ENCODE measurements at places on chromosomes 5 and 9.
A peak's percentile ranks its signal among the peaks of the same experiment; 100 is the strongest.

DNA sequence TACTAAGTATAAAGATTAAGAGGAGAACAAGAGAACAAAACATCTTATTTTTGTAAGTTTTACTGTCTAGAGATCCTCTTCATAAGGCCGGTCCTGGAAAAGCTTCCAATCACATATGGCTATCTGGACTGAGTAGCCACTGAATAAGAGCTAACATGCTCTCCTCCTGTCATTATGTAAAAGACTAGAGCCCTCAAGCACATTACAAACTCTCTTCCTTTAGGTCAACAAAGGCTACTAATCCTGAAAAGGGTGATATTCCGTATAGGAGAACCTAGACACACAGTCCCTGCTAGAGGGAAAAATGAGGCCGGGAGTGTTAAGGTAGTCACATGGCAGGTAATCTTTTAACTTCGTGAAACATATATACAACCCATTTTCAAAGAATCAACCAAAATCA, 665.6 kb downstream of the EFNA5 start:
- no peak for DNase-seq

- no peak for DNase-seq
Observed at GRCh38 chr9:125304273-125304672, 42.6 kb downstream of the GAPVD1 start.

GRCh38 chr5:111225926-111226325, 1.7 kb downstream of the CAMK4 start:
- peak; percentile 50 for DNase-seq

GRCh38 chr5:132487095-132487428, 3.5 kb downstream of the IRF1 start:
- peak; percentile 2 for DNase-seq

DNA sequence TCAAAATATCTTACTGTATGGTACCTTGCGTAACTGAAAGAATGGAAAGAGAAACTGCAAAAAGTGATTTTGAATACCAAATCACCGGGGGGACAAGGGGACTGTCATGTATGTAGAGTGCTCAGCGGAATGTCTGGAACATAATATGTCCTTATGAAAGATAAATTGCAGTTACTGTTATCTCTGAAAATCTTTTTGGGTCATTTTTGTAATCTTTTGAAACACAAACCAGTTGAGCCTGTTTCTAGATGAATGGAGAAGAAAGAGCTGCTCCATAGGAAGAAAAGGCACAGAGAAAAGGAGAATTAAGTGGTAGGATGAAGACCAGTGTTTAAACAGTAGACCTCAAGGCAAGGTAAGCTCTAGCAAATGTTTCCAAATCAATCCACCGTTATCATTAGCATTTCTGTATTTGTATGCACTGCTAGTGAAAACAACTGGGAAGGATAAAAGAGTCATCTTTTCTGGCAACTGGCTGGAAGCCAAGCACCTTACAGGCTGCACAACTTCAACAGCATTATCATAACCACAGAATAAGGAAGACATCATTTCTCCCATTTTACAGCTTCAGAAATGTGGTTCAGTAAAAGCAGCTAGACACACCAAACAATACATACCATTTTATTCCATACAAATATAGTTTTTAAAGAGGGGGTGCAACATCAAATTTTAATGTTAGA, 158.5 kb downstream of the TRPM3 start:
- no peak for DNase-seq

GRCh38 chr9:35164711-35165110, 2.9 kb downstream of the UNC13B start:
- no peak for DNase-seq

GRCh38 chr9:130927338-130927737, 11.7 kb downstream of the FIBCD1 start:
- DNase-seq = no peak

DNA sequence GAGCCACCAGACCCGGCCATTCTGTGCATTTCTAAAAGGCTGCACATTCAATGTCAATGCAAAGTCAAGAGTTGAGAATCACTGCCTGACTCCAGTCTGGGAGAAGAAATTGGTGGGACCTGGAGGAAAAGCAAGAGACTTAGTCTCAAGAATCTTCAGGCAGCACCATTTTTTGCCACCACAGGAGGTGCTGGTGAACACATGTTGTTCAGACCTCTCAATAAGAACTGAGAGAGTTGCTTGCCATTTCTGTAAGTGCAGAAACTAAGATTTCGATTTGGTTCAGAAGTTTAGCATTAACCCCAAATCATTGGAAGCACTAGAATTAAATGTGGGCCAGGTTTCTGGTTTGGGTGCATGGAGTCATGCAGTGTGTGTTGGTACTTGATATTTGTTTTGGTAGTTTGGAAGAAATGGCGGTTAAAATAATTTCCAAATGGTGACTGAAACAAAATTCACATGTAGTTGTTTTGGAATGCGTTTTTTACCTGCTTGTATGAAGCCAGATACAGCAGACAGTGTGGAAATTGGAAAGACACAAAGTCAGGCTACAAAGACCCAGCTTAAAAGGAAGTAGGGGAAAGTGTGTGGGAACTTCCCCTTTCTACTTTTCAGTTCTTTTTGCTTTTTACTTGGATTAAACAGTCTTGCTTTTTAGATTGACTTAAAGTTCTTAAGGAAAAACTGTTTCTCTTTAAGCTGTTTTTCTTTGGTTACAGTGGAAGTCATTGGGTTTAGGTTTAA, 20.4 kb downstream of the PDE8B start:
- DNase-seq = no peak

GRCh38 chr9:106921341-106921899, 58.5 kb downstream of the ZNF462 start:
- DNase-seq = peak; percentile 12

DNA sequence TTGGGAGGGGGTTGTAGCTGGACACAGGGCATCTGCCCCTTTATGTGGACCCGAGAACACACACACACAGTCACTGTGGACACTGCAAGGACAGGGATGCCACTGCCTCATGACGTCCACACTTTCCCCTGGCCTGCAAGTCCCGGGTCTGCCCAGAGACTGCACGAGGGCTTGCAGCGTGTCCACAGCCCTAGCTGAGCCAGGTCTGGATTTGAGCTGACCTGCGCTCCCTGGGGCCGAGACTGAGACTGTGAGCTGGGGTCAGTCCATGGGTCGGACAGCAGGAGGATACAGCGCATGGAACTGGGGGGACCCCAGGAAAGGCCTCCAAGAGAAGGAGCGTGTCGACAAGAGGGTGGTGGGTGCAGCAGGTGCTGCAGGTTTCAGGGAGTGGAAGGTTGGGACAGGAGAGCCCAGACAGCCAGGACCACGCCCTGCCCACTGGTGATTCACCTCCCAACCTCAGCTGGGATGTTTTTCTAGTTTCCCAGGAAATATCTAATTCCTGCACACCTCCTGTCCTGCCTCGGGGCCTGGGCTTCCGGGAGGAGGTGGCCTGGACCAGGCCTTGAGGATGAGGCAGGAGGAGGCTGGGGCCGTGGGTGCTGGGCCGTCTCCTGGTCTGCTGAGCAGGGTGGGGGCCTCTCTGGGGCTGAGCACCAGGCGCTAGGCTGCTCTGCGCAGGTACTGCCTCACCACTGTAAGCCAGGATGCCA, 806 bp upstream of the RNF224 start:
- no peak for DNase-seq

GRCh38 chr5:88474574-88474973, 205.9 kb upstream of the TMEM161B start:
- DNase-seq = no peak

DNA sequence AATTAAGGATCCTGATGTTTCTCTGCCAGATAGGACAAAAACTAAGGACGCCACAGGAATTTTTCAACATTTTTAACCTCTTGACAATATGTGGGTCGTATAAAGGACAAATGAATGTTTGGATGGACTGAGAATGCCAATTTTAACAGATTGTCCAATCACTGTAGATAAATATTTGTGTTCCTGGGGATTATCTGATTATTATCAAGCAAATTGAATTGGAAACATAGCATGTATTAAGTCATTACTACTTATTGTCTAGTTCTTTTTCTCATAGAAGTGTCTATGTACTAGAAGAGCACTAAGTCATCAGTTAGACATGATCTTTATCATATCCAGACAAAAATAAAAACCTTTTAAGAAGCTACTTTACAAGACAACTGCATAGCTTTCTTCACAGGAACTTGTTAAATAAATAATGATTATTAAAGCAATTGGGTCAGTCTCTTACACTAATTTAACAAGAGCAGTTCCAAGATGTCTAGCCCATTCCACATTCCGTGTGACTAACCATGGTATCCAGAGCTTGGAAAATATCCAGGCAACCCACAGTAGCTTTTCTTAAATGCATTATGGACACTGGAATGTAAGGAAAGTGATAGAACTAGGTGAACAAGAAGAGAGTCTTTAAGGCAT, 127.5 kb upstream of the CDKN2B start:
- no peak for DNase-seq

- no peak for DNase-seq
Observed at GRCh38 chr9:5470122-5470521, 19.8 kb downstream of the CD274 start.

GRCh38 chr9:35510383-35510753, 20.5 kb downstream of the RUSC2 start:
- DNase-seq = no peak

GRCh38 chr9:124000161-124000783, 11.3 kb upstream of the LHX2 start:
- no peak for DNase-seq

DNA sequence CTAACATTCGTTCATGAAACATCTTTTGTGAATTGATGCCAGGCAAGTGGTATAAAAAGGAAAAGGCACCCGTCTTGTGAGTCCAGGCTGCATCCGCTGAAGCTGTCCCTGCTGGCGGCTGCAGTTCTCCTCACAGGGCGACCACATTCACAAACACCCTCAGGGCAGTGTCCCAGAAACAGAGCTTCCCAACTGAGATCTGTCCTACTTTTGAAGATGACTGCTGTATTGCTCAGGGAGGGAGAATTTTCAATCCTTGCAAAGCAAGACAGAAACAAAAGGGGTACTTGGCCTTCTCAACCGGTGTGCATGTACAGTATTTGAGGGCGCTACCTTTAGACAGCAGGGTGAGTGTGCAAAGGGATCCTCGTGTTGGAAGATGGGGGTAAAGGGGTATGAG, 316.1 kb downstream of the GADD45G start:
- no peak for DNase-seq

- no peak for DNase-seq
Observed at GRCh38 chr5:164435576-164435975, 930.2 kb downstream of the MAT2B start.

- DNase-seq = no peak
Observed at GRCh38 chr9:68685770-68686169, 19.3 kb upstream of the PIP5K1B start.

- DNase-seq = no peak
Observed at GRCh38 chr5:8500426-8500825, 631.5 kb downstream of the MTRR start.

GRCh38 chr9:106179191-106179590, 484.9 kb downstream of the TMEM38B start:
- no peak for DNase-seq

GRCh38 chr9:112360047-112360804, 19.7 kb upstream of the HSDL2 start:
- no peak for DNase-seq

- peak; percentile 37 for DNase-seq
Observed at GRCh38 chr9:98121058-98121457, 2.0 kb upstream of the TRIM14 start.

All from CD4-positive, alpha-beta T cell treated with Interleukin-17A for 4 hours (primary cell).